ENCODE measurements at places on chromosomes 12 and 14.

DNA sequence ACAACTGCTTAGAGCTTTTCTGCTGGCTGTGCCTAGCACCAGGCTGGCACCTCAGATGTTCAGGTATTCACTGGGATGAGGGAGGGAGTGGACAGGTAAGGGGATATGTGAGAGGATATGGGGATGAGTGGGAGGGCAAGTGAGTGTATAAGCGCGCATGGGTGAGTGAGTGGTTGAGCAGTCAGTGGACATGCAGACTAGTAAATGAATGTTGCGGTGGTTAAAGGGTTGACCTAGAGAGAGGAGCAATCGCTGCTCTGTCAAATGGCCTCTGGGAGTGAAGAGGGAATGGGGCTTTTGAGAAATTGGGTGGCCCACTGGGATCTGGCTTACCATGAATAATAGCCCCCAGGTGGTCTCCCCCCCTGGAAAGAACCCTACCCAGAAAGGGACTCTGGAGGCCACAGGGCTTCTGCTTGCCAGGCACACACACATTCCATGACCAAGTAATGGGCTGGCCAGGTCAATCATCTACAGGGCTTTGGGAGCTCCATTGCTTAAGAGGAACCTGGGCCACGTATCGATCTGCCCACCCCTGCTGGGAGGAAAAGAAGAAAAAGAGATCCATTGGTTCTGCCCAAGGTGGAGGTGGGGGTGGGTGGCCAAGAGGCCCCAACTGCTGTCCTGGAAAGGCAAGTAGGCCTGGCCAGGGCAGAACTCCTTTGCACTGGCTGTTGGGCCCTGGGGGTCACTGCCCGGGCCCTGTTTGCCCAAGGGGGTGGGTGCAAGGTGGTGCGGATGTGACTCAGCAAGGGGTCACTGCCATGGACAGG lies 30.8 kb upstream of the ZFP36L1 start:
- peaks cover 14% of the 10 kb centered on the region for H3K4me1 ChIP-seq
- H3K36me3 ChIP-seq = no peaks in the 10 kb centered on the region
- no peak overlapping the region for H3K27ac ChIP-seq
- DNase-seq = no peak
- no peak overlapping the region for H3K4me3 ChIP-seq
- H3K27me3 ChIP-seq = no peaks in the 10 kb centered on the region

GRCh38 chr14:69930780-69931379 lies 51.7 kb downstream of the SMOC1 start:
- peaks cover 50% of the 10 kb centered on the region for H3K27me3 ChIP-seq
- H3K4me3 ChIP-seq = no peak overlapping the region
- no peak for DNase-seq
- H3K4me1 ChIP-seq = no peaks in the 10 kb centered on the region

- no peak overlapping the region for H3K27ac ChIP-seq
- peak; percentile 75 for DNase-seq
- H3K4me1 ChIP-seq = peaks cover 10% of the 10 kb centered on the region
- H3K4me3 ChIP-seq = peak overlapping the region; percentile 28
- H3K36me3 ChIP-seq = no peaks in the 10 kb centered on the region
Measured at GRCh38 chr12:2034633-2035430, 18.0 kb upstream of the CACNA1C start.

DNA sequence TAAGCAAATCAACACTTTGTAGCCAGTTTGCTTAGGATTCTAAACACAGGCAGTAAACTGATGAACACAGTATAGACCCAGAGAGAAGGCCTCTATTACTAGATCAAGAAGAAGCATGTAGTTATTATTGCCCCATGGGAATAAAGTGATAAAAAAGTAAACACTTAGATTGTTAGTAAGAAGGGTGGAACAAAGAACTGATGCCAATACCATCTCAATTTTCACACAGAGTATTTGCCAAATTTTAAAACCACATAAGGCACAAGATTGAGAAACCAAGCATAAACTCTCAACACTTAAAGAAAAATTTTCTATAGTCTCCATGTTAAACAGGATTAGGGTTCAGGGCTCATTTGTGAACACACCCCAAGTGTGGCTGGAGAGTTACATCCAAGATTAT lies 77.0 kb upstream of the SYT1 start:
- no peak overlapping the region for H3K4me3 ChIP-seq
- H3K4me1 ChIP-seq = no peaks in the 10 kb centered on the region
- no peaks in the 10 kb centered on the region for H3K36me3 ChIP-seq
- H3K27ac ChIP-seq = no peak overlapping the region
- DNase-seq = no peak

DNA sequence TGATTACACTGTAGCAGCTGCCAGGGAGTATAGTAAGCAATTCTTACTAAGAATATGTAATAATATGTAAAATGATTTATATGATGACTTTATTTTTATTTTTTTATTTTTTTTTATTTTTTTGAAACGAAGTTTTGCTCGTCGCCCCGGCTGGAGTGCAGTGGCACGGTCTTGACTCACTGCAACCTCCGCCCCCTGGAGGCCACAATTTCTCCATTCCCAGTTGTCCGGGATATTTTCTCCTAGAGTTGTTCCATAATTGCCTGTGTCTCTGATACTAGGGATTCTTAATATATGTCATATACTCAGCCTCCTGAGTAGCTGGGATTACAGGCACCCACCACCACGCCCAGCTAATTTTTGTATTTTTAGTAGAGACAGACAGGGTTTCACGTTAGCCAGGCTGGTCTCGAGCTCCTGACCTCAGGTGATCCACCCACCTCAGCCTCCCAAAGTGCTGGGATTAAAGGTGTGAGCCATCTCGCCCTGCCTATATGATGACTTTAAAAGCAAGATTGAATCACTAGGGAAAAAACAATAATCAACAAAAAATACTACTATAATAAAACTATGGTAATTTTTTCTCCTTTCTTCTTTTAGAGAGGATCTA lies 12.2 kb upstream of the ITPR2 start:
- no peaks in the 10 kb centered on the region for H3K36me3 ChIP-seq
- no peaks in the 10 kb centered on the region for H3K27me3 ChIP-seq
- peaks cover 16% of the 10 kb centered on the region for H3K4me1 ChIP-seq
- no peak for DNase-seq

DNA sequence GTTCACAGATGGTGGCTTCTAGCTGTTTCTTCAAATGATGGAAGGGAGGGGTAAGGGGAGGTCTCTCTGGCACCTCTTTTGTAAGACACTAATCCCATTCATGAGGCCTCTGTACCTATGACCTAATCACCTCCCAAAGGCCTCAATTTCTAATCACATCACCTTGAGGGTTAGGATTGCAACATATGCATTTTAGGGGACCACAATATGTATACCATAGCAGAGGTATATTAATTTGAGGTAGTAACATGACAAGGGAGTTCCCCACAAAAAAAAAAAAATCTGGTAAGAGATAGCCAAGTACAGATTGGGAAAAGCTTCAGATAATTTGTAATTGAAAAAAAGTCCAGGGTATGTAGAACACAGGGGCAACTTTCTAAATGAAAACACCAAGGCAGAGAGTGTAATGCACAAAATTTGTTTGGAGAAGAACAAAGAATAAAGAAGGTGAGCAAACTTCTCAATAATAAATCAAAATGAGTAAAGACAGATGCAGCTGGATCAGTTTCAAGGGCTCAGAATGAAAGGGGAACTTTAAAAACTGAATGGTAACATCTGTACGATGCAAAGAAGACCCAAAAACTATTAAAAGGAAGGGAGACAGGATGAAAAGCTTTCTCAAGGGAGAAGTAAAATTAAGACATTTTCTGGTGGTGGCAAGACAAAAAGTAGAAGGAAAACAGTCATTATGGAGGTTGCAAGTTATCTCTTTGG lies 125.5 kb upstream of the DCN start:
- no peaks in the 10 kb centered on the region for H3K4me1 ChIP-seq
- H3K27me3 ChIP-seq = no peaks in the 10 kb centered on the region
- H3K36me3 ChIP-seq = no peaks in the 10 kb centered on the region
- no peak for DNase-seq

DNA sequence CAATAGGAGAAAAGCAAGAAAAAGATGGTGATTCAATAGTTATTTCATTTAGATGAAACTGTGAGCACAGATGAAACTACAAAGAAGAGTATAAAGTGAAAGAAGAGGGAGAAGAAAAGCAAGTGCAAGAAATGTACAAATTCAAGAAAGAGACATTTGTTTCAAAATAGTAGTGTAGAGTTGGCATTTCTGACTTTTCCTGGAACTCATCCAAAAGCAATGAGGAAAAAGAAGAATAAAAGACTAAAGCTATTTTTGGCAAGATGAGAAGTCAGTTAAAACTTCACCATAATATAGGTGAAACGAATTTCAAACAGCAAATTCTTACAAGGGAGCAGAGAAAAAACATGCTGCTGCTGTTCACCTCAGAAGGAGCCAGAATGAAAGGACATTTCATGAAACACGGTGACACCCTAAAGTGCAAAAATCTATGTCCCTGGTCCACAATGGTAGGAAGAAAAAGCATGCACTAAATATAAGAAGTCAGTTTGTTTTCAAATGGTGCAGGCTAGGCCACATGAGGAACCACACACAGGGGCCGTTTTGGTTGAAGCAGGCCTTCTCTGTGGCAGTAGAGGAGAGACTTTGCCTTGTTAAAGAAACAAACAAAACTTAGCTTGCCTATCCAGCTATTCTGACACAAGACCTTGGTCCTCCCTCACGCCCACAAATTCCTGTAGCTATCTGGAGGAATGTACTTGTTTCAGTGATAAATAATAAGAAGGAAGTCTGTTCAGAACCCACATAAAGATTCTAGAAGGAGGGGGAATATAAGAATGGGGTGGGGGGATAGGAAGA lies 11.1 kb upstream of the CMAS start:
- H3K36me3 ChIP-seq = no peaks in the 10 kb centered on the region
- no peaks in the 10 kb centered on the region for H3K27me3 ChIP-seq
- DNase-seq = no peak
- H3K27ac ChIP-seq = no peak overlapping the region
- no peaks in the 10 kb centered on the region for H3K4me1 ChIP-seq

GRCh38 chr14:76267322-76268046 lies 108.5 kb upstream of the ESRRB start:
- peak overlapping the region; percentile 37 for H3K4me3 ChIP-seq
- H3K36me3 ChIP-seq = no peaks in the 10 kb centered on the region
- H3K27ac ChIP-seq = peak overlapping the region; percentile 15
- no peaks in the 10 kb centered on the region for H3K4me1 ChIP-seq
- H3K27me3 ChIP-seq = peaks cover 31% of the 10 kb centered on the region

- no peaks in the 10 kb centered on the region for H3K36me3 ChIP-seq
- no peak for DNase-seq
- H3K4me3 ChIP-seq = no peak overlapping the region
- no peaks in the 10 kb centered on the region for H3K27me3 ChIP-seq
Measured at GRCh38 chr12:42961395-42961794, 371.8 kb upstream of the PRICKLE1 start.

GRCh38 chr12:57726884-57727757 lies 11.4 kb downstream of the AGAP2 start:
- H3K4me3 ChIP-seq = peak overlapping the region; percentile 51
- peaks cover 6% of the 10 kb centered on the region for H3K4me1 ChIP-seq
- H3K36me3 ChIP-seq = no peaks in the 10 kb centered on the region
- H3K27me3 ChIP-seq = no peaks in the 10 kb centered on the region
- peak overlapping the region; percentile 67 for H3K27ac ChIP-seq
- peak; percentile 47 for DNase-seq

DNA sequence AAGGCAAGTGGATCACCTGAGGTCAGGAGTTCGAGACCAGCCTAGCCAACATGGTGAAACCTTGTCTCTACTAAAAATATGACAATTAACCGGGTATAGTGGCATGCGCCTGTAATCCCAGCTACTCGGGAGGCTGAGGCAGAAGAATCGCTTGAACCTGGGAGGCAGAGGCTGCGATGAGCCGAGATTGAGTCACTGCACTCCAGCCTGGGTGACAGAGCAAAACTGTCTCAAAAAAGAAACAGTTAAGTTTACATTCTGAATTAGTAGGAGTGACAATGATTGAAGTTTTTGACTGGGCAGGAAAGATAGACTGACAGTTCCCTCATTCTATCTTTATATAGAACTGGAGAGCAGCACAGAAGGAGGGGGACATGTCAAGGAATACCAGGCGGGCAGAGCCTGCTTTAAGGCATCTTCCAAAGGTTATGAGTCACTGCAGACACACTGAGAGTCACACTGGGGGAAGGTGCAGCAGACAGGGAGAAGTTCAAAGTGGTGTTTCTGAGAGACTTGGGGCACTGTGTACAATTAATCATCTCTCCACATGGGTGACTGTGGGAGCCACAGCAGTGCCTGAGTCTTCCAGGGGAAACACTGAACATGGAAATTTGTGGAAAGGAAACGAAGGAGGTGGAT lies 42.8 kb upstream of the RNASE3 start:
- H3K4me3 ChIP-seq = no peak overlapping the region
- peak; percentile 39 for DNase-seq
- H3K27ac ChIP-seq = peak overlapping the region; percentile 73
- H3K27me3 ChIP-seq = no peaks in the 10 kb centered on the region

DNA sequence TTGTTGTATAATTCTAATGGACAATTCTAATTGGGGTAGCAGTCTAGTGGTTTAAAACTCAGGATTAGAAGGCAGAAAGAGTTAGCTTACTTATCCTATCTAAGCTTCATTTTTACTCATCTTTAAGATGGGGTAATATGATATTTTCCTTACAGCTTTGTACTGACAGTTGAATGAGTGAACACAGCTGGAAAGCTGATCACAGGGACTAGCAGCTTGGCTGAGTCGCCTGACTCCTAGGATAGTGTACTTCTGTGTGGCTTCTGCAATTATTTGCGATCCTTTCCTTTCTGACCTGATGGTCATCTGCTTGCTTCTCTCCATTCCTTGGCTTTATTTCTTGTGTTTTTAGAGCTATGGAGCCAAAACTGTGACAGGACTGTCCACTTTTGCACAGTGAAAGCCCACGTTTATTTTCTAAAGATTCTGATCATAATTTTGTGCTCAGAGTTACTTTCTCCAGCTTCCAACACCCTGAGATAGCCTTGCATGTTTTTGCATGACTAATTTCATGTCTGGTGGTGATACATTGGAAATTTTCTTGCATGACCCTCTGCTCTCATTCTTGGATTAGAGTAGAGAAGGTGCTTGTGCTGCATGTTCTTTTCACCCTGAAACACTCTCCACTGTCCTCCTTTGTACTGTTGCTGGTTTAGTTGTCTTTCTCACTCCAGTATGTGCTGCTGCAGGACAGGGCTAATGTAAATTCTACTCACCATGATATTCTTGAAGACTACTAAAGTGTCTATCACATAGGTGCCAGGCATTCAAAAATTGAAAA lies 377.0 kb upstream of the ATP2B1 start:
- no peaks in the 10 kb centered on the region for H3K36me3 ChIP-seq
- H3K4me3 ChIP-seq = no peak overlapping the region
- H3K27me3 ChIP-seq = no peaks in the 10 kb centered on the region
- peaks cover 1% of the 10 kb centered on the region for H3K4me1 ChIP-seq
- no peak for DNase-seq
- no peak overlapping the region for H3K27ac ChIP-seq

DNA sequence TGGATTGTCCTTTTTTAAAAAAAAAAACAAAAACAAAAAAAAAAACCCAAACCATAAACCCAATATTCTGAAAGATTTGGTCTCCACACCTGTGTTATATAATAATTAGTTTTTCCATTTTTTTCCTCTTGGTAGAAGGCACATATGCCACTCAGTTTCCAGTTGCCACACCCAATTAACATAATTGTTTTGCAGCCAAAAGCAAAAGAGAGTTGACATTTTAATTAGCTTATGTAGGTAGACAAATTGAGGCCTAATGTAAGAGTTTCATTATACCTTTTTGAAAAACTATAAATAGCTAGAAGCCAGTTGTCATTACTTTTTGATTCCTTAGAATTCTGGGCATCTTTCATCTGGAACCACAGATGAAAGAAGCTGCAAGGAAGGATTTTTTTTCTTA lies 21.0 kb downstream of the PTPN11 start:
- H3K27me3 ChIP-seq = no peaks in the 10 kb centered on the region
- no peaks in the 10 kb centered on the region for H3K36me3 ChIP-seq
- no peak overlapping the region for H3K27ac ChIP-seq
- DNase-seq = no peak
- no peaks in the 10 kb centered on the region for H3K4me1 ChIP-seq
- H3K4me3 ChIP-seq = no peak overlapping the region

Measured in left lung (tissue), 14 donors.